ENCODE measurements at places on chromosomes 12 and 14. TPM values are rescaled to one million over a fixed set of nuclear protein-coding genes. Genes with fewer than 3 reads are reported as not detected.

DNA sequence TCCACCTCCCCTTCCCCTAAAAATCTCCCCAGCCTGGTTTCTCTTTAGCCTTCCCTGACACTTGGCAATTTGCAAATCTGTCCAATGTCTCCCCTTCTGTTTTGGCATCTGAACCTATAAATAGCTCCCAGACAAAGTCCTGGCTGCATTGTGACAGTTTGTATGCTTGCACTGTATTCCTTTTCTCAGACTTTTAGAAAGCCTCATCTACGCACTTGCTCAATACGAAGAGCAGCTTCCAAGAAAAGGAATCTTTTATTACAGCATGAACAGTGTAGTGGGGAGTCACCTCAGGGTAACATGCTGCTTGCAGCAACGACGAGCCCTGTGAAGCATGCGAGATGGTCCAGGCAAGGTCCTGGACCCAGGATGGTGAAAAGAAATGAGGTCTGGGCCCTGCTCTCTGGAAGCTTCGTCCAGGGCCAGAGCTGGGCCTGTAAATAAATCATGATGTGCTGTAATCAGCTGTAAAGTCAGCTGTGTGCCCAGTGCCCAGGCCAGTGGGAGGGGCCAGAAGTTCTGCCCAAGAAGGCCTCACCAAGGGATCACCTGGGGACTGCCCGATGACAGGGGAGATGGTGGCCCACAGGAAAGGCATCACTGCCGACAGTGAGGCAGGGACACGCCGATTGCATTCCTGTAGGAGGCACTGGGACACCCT, 88.3 kb downstream of the RIN3 start:
- no peaks in the 10 kb centered on the region for H3K4me1 ChIP-seq
- H3K36me3 ChIP-seq, result no peaks in the 10 kb centered on the region
- H3K27ac ChIP-seq, result no peak overlapping the region
- no peaks in the 10 kb centered on the region for H3K27me3 ChIP-seq
- H3K4me3 ChIP-seq, result no peak overlapping the region

DNA sequence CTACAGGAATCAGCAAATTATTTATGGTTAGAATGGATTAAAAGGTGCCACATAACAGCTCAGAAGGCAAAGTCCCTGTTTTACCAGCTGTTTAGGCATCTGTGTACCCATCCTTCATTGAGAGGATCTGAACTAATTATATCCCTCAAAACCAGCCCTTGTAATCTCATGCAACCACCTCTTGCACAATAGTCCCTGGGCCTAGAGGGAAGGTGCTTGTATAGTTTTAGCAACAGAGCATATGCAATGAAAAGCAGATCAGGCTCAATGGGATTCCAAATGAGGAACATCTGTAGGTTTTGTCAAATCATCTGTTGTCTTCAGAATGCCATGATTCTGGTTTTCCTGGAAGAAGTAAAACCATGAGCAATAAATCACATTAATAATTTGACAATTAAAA, 26.0 kb upstream of the GLIPR1L2 start:
- no peak for DNase-seq
- peaks cover 16% of the 10 kb centered on the region for H3K36me3 ChIP-seq
- H3K27me3 ChIP-seq, result no peaks in the 10 kb centered on the region
- peaks cover 2% of the 10 kb centered on the region for H3K4me1 ChIP-seq
- no peak overlapping the region for H3K4me3 ChIP-seq
- no peak overlapping the region for H3K27ac ChIP-seq

PLEKHG7 gene
- total RNA-seq, result not detected

- H3K4me3 ChIP-seq, result no peak overlapping the region
- H3K36me3 ChIP-seq, result peaks cover 27% of the 10 kb centered on the region
- H3K27ac ChIP-seq, result no peak overlapping the region
- no peaks in the 10 kb centered on the region for H3K27me3 ChIP-seq
- no peak for DNase-seq
Observed at GRCh38 chr12:14505626-14506596, 61.8 kb downstream of the PLBD1 start.

RDH12 gene
- 0.74 TPM for total RNA-seq

HCAR1 gene
- 0.07 TPM for total RNA-seq

DNA sequence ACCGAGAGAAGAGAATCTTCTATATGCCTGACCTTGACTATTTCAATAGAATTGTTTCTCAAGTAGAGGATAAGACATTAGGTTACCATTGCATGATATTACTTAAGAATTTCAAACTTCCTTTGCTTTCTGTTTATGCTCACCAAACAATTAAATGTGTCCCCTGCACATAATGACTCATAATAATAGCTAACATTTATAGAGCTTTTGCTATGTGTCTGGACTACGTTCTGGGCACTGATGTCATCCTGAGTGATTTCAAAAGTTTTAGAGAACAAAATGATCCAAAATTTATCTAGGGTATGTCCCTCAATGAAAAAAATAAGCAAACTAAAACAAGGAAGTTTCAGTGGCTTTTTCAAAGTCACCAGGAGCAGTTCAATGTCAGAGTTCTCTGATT, 38.8 kb downstream of the SLC15A5 start:
- no peaks in the 10 kb centered on the region for H3K36me3 ChIP-seq
- no peak for DNase-seq
- H3K27ac ChIP-seq, result no peak overlapping the region
- H3K4me1 ChIP-seq, result peaks cover 2% of the 10 kb centered on the region
- no peak overlapping the region for H3K4me3 ChIP-seq

GRCh38 chr14:105884808-105885281, 358.5 kb downstream of the TMEM121 start:
- peaks cover 21% of the 10 kb centered on the region for H3K36me3 ChIP-seq
- H3K27me3 ChIP-seq, result no peaks in the 10 kb centered on the region
- H3K4me3 ChIP-seq, result no peak overlapping the region
- H3K27ac ChIP-seq, result no peak overlapping the region

DNA sequence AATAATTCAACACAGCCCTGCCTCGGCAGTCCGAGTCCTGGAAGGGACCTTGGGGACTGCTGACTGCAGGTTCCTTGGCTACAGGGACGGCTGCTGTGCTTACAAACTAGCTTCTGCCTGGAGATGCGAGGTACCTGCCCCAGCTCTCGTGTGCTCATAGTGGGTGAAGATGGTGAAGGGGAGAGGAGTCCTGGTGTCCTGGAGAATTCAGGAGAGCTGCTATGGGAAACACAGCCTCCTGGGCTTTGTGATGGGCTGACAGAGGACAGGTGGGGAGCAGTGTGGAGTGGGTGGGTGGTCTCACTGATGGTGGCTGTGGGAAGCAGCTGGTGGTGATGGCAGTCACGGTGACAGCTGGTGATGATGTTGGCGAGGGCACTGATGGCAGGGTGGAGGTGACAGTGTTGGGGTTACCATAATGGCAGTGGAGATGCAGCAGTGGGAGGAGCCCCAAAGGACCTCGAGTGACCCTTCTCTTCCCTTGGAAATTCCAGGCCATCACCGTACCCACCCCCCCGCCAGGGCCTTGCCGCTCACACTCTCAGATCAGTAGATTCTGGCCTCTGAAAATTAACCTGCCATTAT, 32.8 kb downstream of the HVCN1 start:
- DNase-seq, result no peak
- no peak overlapping the region for H3K4me3 ChIP-seq
- no peak overlapping the region for H3K27ac ChIP-seq
- H3K36me3 ChIP-seq, result no peaks in the 10 kb centered on the region
- peaks cover 5% of the 10 kb centered on the region for H3K4me1 ChIP-seq
- H3K27me3 ChIP-seq, result no peaks in the 10 kb centered on the region

RPS6KA5 gene
- 3.7 TPM for total RNA-seq

GRCh38 chr12:124469193-124469888, 98.1 kb downstream of the NCOR2 start:
- peaks cover 72% of the 10 kb centered on the region for H3K36me3 ChIP-seq
- no peak overlapping the region for H3K4me3 ChIP-seq
- DNase-seq, result peak; percentile 62
- no peaks in the 10 kb centered on the region for H3K4me1 ChIP-seq

- no peak overlapping the region for H3K27ac ChIP-seq
- no peaks in the 10 kb centered on the region for H3K36me3 ChIP-seq
- H3K4me1 ChIP-seq, result no peaks in the 10 kb centered on the region
- no peak for DNase-seq
- no peaks in the 10 kb centered on the region for H3K27me3 ChIP-seq
Observed at GRCh38 chr14:82854901-82855300, 1321.2 kb upstream of the SEL1L start.

NTN4 gene
- 0.13 TPM for total RNA-seq

DNA sequence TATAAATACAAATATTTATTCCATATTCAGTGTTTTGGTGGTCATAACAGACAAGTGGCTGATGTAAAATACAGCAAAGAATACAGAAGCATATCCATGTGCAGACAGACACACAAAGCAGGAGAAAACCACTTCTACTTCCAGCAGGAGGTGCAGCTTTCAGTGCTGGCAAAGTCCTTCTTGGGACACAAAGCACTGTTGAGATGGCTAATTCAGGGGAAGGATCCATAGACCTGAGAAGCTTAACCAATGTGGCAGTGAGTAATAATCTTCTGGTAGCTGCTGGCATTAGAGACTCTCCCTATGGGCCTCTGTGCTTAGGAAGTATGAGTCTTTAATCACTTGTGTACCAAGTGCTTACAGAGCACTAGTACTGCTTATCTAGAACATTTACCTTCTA, 26.8 kb downstream of the AMN1 start:
- H3K4me1 ChIP-seq, result no peaks in the 10 kb centered on the region
- no peak overlapping the region for H3K27ac ChIP-seq
- H3K4me3 ChIP-seq, result no peak overlapping the region

CLEC1A gene
- total RNA-seq, result not detected

DNA sequence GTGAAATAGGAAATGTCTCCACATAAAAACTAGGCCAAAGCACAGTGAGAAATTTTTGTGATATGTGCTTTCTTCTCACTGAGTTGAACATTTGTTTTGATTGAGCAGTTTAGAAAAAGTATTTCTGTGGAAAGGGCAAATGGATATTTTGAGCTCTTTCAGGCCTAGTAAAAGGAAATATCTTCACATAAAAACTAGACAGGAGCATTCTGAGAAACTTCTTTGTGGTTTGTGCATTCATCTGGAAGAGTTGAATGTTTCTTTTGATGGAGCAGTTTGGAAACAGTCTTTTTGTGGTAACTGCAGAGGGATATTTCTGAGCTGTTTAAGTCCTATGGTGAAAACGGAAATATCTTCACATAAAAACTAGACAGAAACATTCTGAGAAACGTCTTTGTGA, 582.7 kb upstream of the ALG10B start:
- H3K27me3 ChIP-seq, result no peaks in the 10 kb centered on the region
- DNase-seq, result no peak
- H3K36me3 ChIP-seq, result peaks cover 28% of the 10 kb centered on the region
- H3K4me1 ChIP-seq, result no peaks in the 10 kb centered on the region
- H3K27ac ChIP-seq, result no peak overlapping the region

DNA sequence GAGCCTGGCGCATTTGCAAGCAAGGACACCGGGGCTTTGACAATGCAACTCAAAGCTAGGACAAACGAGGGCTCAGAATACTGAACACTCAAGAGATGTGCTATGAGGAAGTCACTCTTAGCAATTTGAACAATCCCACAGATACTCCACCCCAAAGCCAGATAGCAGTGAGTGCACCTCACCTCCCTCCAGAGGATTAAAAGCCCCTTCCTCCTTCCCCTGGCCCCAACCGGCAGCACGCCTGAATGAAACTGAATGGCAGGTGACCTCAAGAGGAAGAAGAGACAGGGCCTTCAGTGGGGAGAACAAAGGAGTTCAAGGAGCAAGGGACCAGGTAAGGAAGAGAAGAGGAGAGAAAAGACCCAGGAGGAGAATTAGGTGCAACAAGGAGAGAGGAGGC, 1.9 kb upstream of the KRT78 start:
- no peaks in the 10 kb centered on the region for H3K4me1 ChIP-seq
- no peaks in the 10 kb centered on the region for H3K27me3 ChIP-seq
- no peaks in the 10 kb centered on the region for H3K36me3 ChIP-seq
- no peak overlapping the region for H3K27ac ChIP-seq
- no peak overlapping the region for H3K4me3 ChIP-seq

- H3K36me3 ChIP-seq, result no peaks in the 10 kb centered on the region
- no peak overlapping the region for H3K27ac ChIP-seq
- H3K4me3 ChIP-seq, result no peak overlapping the region
- DNase-seq, result no peak
Observed at GRCh38 chr14:84421621-84422020, 1108.3 kb upstream of the FLRT2 start.

ANKLE2 gene
- 73.9 TPM for total RNA-seq

- no peak overlapping the region for H3K4me3 ChIP-seq
- H3K36me3 ChIP-seq, result peaks cover 10% of the 10 kb centered on the region
- H3K4me1 ChIP-seq, result peaks cover 5% of the 10 kb centered on the region
Observed at GRCh38 chr12:75809746-75810145, 221.8 kb downstream of the PHLDA1 start.

DNA sequence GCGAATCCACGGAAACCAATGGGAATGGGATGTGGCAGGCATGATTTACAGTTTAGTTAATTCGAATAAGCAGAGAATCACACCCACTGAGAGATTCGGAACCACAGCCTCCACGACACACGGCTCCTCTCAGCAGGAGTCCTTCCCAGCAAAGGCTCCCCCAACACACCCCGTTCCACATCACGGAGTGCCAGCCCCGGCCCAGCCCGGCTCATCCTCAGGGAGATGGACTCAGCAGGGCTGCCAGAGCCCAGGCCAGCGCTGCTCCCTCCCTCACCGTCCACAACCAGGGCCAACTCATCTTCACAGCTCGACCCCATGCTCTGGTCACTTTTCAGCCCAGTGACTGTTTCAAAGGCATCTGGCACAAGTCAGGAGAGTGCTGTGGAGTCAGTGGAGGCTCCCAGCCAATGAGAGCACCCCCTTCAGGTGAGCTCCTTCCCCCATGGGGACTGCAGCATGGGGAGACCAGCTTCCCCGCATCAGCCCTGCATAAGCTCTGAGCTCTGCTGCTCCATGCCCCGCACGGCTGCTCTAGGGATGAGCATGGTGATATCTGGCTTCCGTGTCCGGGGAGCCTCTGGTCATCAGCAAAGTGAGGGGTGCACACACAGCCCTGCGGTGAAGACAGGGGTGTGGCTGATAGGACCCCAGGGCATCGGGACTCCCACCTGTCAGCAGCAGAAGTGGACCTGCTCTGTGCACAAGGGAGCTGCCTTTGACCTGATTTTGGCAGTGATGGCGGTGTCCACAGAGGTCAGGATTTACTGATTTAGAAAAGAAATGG, 238.8 kb upstream of the SFSWAP start:
- no peaks in the 10 kb centered on the region for H3K36me3 ChIP-seq
- H3K27me3 ChIP-seq, result no peaks in the 10 kb centered on the region
- H3K4me1 ChIP-seq, result no peaks in the 10 kb centered on the region

Measured in H9 (cell line).